Activated CD8-positive, alpha-beta memory T cell treated with anti-CD3 and anti-CD28 coated beads, Interleukin-2, amount 10 ng/mL, durations not matched to agents 7 days and 5 days (primary cell): ENCODE measurements at places on chromosomes 1 and 21. TPM values are rescaled to one million over a fixed set of nuclear protein-coding genes. Genes with fewer than 3 reads are reported as not detected.
A peak's percentile ranks its signal among the peaks of the same experiment; 100 is the strongest.

GRCh38 chr1:247833601-247834000, 8.1 kb downstream of the OR11L1 start:
- no peak for DNase-seq
- no peak overlapping the region for H3K27ac ChIP-seq
- no peaks in the 10 kb centered on the region for H3K36me3 ChIP-seq
- no peaks in the 10 kb centered on the region for H3K27me3 ChIP-seq

Gene C1orf21
- 9.6 TPM for total RNA-seq

Gene NBPF4
- total RNA-seq: 0.15 TPM

- no peaks in the 10 kb centered on the region for H3K27me3 ChIP-seq
- peaks cover 4% of the 10 kb centered on the region for H3K4me1 ChIP-seq
- H3K4me3 ChIP-seq: no peak overlapping the region
- peaks cover 14% of the 10 kb centered on the region for H3K36me3 ChIP-seq
- H3K27ac ChIP-seq: no peak overlapping the region
- no peak for DNase-seq
Measured at GRCh38 chr21:36282568-36283230, 37.3 kb upstream of the MORC3 start.

DNA sequence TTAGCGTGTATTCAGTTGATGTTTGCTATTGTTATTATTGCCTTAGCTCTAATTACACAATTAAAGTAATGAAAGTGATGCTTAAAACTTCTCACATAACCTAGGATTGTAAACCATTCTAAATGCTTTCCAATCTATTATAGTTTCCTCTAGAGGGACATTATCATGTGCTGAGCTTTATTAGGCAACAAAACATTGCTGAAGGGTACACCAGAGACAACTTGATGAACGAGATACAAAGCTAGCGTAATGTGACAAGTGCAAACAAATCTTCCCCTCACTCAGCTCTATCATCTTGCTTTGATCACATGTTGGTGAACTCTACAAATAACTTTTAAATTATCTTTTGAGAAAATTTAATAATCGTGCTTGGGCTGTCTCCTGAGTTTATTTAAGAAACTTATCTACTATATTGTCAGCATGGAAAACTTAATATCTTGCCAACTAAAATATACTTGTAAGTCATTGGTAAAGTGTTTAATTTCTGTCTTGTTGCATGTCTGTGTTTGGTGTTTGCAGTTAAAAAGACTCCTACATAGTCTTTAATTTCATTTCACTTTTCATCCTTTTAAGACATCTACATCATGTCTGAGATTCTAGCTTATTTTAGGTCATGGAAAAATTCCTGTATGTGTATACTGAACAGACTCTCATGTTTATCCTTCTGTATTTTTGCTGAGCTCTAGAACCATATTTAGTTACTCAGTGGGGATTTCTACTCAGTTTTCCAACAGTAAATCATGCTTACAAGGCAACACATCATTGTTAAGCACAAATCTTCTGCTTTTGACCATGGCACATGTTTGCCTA, 104.2 kb upstream of the ADAMTS5 start:
- no peak overlapping the region for H3K4me3 ChIP-seq
- no peaks in the 10 kb centered on the region for H3K4me1 ChIP-seq
- no peaks in the 10 kb centered on the region for H3K27me3 ChIP-seq
- no peaks in the 10 kb centered on the region for H3K36me3 ChIP-seq
- H3K27ac ChIP-seq: no peak overlapping the region

Gene VSIG8
- total RNA-seq: not detected

GRCh38 chr1:232174306-232174705, 455.6 kb downstream of the SIPA1L2 start:
- no peak overlapping the region for H3K4me3 ChIP-seq
- H3K4me1 ChIP-seq: peaks cover 4% of the 10 kb centered on the region
- DNase-seq: no peak
- H3K27me3 ChIP-seq: no peaks in the 10 kb centered on the region
- H3K36me3 ChIP-seq: peaks cover 1% of the 10 kb centered on the region

DNA sequence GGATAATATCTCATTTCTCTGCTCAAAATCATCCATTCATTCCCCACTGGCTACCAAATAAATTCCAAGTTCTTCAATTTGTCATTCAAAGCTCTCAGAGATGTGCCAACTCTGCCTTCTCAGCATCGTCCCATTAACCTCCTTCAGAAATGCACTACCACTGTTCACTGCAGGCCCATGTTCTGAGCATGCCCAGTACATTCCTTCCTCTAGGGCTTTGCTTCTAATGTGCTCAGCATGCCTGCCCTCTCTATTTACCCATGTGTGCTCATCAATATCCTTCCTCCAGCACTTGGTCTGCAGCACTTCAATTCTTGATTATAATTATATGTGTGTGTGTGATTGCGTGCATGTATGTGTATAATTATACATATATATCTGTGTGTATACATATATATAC, 36.1 kb upstream of the RGS8 start:
- no peak overlapping the region for H3K27ac ChIP-seq
- no peak for DNase-seq
- peaks cover 9% of the 10 kb centered on the region for H3K27me3 ChIP-seq
- H3K36me3 ChIP-seq: no peaks in the 10 kb centered on the region

GRCh38 chr1:167648252-167648849, 18.3 kb downstream of the RCSD1 start:
- H3K4me3 ChIP-seq: no peak overlapping the region
- no peak overlapping the region for H3K27ac ChIP-seq
- H3K27me3 ChIP-seq: no peaks in the 10 kb centered on the region
- peaks cover 33% of the 10 kb centered on the region for H3K36me3 ChIP-seq

DNA sequence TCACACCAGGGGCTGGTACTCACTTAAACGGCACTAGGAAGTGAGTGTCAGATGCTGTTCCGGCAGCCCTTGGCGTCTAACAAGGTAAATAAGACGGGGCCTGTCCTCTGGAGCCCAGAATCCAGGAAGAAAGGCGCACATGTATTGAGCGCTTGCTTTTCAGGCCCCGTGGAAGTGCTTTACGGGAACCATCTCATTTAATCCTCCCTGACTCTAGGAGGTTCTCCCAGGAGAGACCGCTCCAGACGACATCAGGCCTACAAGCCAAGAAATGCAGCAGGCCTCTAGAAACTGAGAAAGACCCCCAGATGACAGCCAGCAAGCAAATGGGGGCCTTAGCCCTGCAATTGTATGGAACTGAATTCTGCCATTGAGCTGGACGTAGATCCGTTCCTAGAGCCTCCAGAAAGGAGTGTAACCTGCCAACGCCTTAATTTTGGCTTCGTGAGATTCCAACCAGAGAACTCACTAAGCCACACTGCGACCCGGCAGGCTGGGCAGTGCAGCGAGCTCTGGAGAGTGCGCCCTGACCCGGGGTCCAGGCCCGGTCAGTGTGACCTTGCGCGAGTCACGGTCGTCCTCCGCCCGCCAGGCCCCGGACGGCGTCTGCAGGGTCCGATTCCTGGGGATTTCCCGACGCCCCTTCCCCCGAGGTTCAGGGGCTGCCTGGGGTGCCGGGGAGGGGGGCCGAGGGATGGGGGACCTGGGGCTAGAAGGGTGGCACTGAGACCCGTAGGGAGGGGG, 532 bp upstream of the MANEAL start:
- peak overlapping the region; percentile 33 for H3K4me3 ChIP-seq
- peaks cover 22% of the 10 kb centered on the region for H3K4me1 ChIP-seq
- no peak overlapping the region for H3K27ac ChIP-seq
- DNase-seq: no peak
- H3K27me3 ChIP-seq: peaks cover 43% of the 10 kb centered on the region
- H3K36me3 ChIP-seq: no peaks in the 10 kb centered on the region

Gene ETS2
- 13.0 TPM for total RNA-seq

GRCh38 chr1:31920956-31921355, 17.2 kb downstream of the PTP4A2 start:
- peaks cover 57% of the 10 kb centered on the region for H3K36me3 ChIP-seq
- H3K4me3 ChIP-seq: peak overlapping the region; percentile 30
- DNase-seq: no peak
- H3K27ac ChIP-seq: peak overlapping the region; percentile 88
- H3K4me1 ChIP-seq: peaks cover 67% of the 10 kb centered on the region
- no peaks in the 10 kb centered on the region for H3K27me3 ChIP-seq

- H3K27me3 ChIP-seq: peaks cover 11% of the 10 kb centered on the region
- peaks cover 75% of the 10 kb centered on the region for H3K4me1 ChIP-seq
- no peak overlapping the region for H3K27ac ChIP-seq
- DNase-seq: no peak
- H3K4me3 ChIP-seq: no peak overlapping the region
- no peaks in the 10 kb centered on the region for H3K36me3 ChIP-seq
Measured at GRCh38 chr1:12057940-12058687, 5.0 kb upstream of the TNFRSF8 start.

Gene ADAMTS4
- total RNA-seq: 0.38 TPM
